ENCODE measurements at places on chromosomes 12 and 14.
A peak's percentile ranks its signal among the peaks of the same experiment; 100 is the strongest.

DNA sequence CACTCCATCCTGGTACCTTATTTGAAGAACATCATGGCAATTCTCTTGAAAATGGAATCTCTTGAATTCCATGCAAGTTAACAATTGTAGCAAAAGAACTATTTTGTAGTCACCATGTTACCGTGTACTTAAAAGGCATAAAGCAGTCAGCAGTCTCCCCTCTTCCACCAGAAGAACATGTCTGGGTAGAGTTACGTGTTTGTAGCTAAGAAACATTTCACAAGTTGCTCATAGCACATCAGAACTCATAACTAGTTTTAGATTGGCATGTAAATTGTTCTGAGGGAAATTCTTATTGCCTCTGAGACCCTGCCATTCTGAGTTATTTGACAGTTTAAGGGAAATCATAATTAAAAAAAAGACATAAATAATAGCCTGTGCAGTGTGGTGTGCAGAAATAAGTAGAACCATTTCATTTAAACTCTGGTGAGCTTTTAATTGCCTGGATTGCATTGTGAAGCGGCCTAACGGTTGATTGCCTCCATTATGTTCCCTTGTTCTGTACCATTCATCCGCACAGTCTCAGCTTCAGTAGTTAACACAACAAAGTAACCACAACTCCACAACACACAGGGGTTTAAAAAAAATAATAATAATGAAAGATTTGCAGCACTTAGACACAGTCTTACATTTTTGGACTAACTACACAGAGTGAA lies 2.6 kb downstream of the LMO3 start:
- no peak for DNase-seq

GRCh38 chr14:57865403-57866198 lies at the start of gene SLC35F4:
Gene SLC35F4 (minus strand): TSS chr14:57866092.
- no peak for DNase-seq

- DNase-seq, result peak; percentile 85
Measured at GRCh38 chr14:45251912-45252311, 1.1 kb downstream of the MIS18BP1 start.

- peak; percentile 31 for DNase-seq
Measured at GRCh38 chr12:71392521-71393145, 47.0 kb upstream of the LGR5 start.

DNA sequence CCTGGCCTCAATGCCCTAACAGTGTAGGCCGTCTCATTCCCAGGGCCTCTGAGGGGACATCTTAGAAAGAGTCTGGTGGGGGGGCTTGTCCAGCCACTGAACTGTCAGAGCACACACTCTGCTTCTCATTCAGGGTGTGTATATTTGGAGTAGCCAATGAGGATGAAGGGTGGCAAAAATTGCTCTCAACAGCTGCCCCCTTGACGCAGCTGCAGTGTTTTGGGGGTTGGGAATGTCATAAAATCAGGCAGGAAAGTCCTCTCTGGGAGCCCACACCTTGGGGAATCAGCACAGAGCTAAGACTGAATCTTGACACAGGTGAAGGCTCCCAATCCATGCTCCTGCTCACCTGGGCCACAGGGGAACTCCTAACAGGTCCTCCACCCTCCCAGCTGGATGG lies 1.5 kb downstream of the RASAL1 start:
- no peak for DNase-seq

- DNase-seq, result no peak
Measured at GRCh38 chr12:67047634-67048033, 221.5 kb upstream of the CAND1 start.

- no peak for DNase-seq
Measured at GRCh38 chr14:87049950-87050349, 943.0 kb downstream of the GALC start.

GRCh38 chr14:68575426-68575825 lies 217.4 kb downstream of the ZFP36L1 start:
- no peak for DNase-seq

GRCh38 chr12:120115692-120116440 lies 687 bp downstream of the RAB35 start:
- peak; percentile 36 for DNase-seq

DNA sequence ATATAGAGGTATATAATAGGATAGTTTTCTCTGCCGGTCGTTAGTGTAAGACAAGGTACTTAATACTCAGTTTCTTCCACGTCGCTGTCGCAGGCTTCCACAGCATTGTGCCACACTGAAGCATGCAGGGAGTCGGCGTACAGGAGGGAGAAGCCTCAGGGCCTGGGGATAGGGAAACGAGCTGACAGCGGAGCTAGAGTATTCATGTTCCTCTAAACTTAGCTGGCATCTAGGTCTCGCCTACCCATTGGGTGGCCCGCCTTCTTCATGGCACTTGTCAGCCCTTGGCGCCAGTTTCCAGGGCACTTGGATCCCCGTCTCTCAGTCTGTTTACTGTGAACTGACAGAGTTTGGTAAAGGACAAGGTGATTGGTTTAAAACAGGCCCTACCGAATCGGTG lies 73.6 kb downstream of the GNS start:
- DNase-seq, result no peak

GRCh38 chr12:388012-388411 lies 1.1 kb downstream of the KDM5A start:
- DNase-seq, result no peak

- no peak for DNase-seq
Measured at GRCh38 chr12:114685869-114686268, 1.9 kb upstream of the TBX3 start.

DNA sequence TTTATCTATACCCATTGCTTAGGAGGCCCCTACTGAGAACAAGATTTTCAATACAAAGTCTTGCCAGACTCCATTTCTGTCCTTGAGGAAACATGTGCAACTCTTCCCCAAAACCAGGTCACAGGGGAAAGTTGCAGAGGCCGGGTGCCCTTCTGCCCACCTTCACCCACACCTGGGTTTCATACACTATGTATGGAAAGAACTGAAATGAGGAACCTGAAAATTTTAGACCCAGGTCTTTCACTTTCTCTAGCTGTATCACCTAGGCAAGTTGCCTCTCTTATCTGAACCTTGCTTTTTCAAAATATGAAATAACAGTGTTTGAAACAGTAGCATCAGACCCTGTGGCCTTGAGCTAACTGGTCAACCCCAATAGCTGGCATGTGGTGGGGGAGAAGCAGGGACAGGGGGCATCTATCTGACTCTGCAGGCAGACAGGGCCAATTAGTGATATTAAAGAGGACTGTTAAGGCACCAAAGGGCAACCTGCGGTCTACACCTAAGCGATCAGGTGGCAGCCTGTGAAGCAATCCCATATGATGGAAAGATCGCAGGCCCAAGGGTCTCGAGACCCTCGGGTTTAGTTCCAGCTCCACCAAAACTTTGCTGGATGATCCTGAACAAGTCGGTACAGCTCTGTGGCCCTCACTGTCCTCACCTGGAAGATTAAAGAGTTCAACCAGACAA lies 346.5 kb downstream of the BCL11B start:
- DNase-seq, result no peak

GRCh38 chr12:10247436-10248058 lies 34.9 kb downstream of the GABARAPL1 start:
- no peak for DNase-seq

GRCh38 chr12:128025589-128026245 lies 241.3 kb upstream of the TMEM132C start:
- DNase-seq, result no peak

DNA sequence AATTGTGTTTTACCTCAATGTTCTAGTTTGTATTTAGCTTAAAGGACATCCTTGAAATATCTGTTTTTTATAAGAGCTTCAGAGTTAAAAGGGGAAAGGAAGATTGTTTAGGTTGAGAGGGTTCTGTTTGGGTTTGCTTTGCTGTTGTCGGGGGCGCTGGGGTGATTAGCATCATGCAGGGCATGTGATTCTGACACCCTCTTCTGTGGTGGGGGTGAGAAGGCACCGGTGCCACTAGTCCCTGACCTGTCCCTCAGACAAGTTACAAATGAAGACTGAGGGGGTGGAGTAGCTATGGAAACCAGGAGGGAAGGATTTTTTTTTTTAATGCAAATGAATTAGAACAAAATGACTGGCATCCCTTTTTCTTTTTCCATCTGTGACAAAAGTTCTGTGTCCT lies 291.3 kb downstream of the RPAP3 start:
- DNase-seq, result peak; percentile 47
